Calu3 (cell line): ENCODE measurements at places on chromosomes 12 and 14. TPM values are rescaled to one million over a fixed set of nuclear protein-coding genes. Genes with fewer than 3 reads are reported as not detected.
A peak's percentile ranks its signal among the peaks of the same experiment; 100 is the strongest.

GRCh38 chr12:10304161-10304574, 3.5 kb upstream of the KLRD1 start:
- no peak for DNase-seq

DNA sequence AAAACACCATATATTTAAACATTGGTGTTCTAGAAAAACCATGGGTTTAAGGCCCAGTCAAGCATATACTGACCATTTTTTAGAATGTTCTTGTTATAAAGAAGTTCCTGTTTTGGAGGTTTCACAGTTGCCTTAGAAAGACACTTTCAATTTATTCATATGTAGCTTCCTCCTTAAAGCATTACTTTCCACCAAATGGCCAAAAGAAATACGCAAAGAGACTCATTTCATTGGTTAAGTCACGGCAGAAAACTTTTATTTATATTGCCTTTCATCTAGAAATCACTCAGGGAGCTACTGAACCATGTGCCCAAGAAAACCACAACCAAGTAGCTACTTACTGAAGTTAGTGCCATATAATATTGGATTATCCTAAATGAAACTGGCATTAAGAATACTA, 40.0 kb downstream of the MYBPC1 start:
- no peak for DNase-seq

DNA sequence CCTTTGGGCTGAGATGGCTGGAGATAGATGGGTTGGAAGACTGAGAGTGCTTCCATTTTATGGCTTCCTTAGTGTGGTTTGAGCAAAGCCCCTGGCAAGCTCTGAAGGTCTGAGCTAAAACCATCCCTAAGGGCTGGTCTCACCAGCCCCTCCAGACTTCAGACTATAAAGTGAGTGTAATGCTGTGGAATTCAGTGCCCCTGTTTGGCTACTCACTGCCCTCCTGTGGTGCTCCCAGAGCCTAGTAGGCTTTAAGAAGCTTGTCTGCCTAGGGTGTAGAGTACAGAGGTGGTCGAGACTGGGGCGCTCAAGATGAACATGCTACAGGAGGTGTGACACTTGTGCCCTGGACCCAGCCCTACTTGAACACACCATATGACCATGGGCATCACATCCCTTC, 246.7 kb upstream of the FKBP4 start:
- no peak for DNase-seq

GRCh38 chr12:132204793-132205270, 60.6 kb downstream of the NOC4L start:
- no peak for DNase-seq

- no peak for DNase-seq
Measured at GRCh38 chr14:23590198-23590597, 11.6 kb upstream of the JPH4 start.

GRCh38 chr12:29492891-29493290, 4.6 kb downstream of the OVCH1 start:
- no peak for DNase-seq

DNA sequence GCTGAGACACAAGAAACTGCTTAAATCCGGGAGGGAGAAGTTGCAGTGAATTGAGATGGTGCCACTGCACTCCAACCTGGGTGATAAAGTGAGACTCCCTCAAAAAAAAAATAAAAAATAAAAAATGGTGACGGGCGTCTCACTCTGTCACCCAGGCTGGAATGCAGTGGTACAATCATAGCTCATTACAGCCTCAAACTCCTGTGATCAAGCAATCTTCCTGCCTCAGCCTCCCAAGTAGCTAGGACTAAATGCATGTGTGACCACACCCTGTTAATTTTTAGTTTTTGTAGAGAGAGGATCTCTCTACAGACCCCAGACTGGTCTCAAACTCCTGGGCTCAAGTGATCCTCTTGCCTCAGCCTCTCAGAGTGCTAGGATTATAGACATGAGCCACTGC, 9.1 kb downstream of the SNX6 start:
- no peak for DNase-seq

GRCh38 chr14:74302152-74302628, 544 bp downstream of the ABCD4 start:
- DNase-seq, result peak; percentile 15

- DNase-seq, result no peak
Measured at GRCh38 chr12:21648378-21648777, 9.3 kb downstream of the LDHB start.

GRCh38 chr14:49545071-49545470, 41.1 kb downstream of the RPS29 start:
- DNase-seq, result no peak

- DNase-seq, result no peak
Measured at GRCh38 chr14:31292937-31293616, 85.5 kb upstream of the HECTD1 start.

DNA sequence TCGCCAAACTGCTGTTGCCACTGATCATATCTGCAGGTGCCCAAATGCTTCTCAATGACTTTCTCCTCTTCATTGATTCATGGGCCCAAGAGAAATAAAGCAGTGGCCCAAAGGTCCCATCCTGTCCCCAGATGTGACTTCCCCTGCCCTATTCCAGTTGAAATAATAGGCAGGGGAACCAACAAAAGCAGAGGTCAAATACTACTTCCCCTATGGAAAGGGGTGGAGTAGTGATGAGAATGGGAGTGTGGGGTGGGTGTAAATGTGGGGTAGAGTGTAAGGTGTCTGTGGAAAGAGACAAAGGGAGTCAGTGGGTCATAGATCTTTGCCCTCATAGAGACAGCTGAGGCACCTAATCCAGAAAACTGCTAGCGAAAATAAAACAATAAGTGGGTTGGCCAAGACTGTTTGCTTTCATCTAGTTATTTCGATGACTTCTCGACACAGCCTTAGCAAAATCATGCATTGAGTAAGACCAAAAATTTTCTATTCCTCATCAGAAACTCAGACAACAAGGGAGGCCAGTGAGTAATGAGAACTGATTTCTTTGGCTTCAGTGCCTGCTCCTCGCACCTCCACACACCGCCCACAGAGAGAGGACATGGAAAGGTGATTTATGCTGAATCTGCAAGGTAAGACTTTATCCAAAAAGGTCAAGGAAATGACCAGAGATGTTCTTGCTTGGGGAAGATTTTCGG, 10.9 kb upstream of the IL22 start:
- no peak for DNase-seq

DNA sequence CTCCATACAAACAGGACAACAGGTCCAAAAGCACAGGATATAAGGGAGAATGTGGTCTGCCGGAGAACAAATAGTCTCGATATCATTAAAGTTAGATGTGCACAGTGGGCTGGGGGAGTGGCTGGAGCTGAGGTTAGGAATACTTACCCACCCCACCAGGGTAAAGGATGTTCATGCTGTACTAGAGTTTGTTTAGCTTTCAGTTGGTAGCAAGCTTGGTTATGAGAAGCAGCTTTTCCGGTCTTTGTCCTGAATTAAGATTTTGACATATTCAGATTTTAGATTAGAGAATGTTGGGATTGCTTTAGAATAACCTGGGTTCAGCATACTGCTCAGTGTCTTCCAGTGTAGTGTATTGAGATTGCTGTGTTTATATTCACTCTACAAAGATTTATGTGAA, 16.7 kb downstream of the RASSF8 start:
- DNase-seq, result no peak

- no peak for DNase-seq
Measured at GRCh38 chr12:107221913-107222312, 128.6 kb upstream of the CRY1 start.

DNA sequence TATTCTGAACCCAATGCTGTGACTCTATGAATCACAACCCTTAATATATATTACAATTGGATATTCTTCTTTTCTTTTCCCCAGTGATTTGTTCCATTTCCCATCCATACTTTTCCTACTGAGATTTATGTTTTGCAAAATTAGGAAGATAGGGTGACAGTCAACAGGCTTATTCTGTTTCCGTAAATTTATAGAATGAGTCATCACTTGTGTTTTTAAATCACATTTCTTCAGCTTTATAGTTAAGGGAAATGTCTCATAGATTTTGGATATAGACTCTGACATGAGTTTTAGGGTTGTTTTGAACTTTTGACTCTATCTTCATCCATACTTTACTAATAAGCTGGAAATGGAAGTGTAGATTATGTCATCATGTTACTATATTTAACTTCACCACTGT, 661.6 kb upstream of the FBXO33 start:
- DNase-seq, result no peak

DNA sequence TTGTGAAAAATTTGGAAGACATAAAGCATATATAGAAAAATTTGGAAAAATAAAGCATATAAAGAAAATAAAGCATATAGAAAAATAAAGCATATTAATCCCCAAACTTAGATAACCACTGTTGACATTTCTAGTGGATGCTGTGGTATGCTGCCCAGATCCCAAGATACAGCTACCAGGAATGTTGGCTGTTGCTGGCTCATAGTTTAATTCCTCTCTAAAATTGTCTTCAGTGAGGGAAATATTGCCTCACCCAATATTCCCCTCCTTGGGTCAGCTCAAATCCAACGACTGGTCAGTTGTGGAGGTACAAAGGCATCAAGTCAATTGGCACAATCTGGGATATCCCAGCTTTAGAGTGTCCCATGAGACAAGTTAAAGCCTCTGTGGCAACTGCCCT, 10.1 kb upstream of the KICS2 start:
- no peak for DNase-seq

GRCh38 chr12:14612898-14613445, 45.3 kb upstream of the PLBD1 start:
- no peak for DNase-seq

- no peak for DNase-seq
Measured at GRCh38 chr12:122523280-122523679, 3.5 kb downstream of the RSRC2 start.

GRCh38 chr12:90999527-90999926, 5.2 kb downstream of the EPYC start:
- no peak for DNase-seq

The CLEC2B gene
- 0.51 TPM in 1 of 2 replicates, not detected in the other for total RNA-seq

The ABCC9 gene
- total RNA-seq, result 0.05 TPM in 1 of 2 replicates, not detected in the other

The COCH gene
- 10.3 and 15.8 TPM in 2 replicates for total RNA-seq

The MYBPC1 gene
- total RNA-seq, result not detected in 2 replicates

The SIX4 gene
- 20.9 and 22.8 TPM in 2 replicates for total RNA-seq

The ESPL1 gene
- 24.3 and 31.1 TPM in 2 replicates for total RNA-seq

The SMIM41 gene
- total RNA-seq, result not detected in 2 replicates

The ADAM21 gene
- total RNA-seq, result 0.17 and 0.22 TPM in 2 replicates
